ENCODE measurements at places on chromosomes 7 and 10. TPM values are rescaled to one million over a fixed set of nuclear protein-coding genes. Genes with fewer than 3 reads are reported as not detected.

DNA sequence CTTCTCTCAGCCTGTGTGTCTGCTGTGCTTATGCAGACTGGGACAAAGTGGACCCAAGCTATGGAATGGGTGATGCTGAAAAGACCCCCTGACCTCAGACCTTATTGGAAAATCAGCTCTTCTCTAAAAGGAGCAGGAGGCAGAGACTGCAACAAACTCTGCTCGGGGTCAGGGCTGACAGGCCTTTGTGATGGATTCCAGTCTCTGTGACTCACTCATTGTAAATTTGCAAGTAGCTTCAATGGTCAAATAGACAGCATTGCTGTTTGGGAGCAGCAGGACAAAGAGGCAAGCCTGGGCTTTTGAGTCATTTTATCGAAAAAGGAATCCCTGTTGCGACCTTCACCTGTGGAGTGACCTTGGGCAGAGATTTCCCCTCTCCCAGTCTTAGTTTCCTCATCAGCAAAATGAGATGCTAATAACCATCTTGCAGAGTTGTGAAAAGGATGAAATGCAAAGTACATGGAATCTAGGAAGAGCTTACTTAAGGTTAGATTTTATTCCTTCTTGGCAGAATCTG is 26.1 kb upstream of the GPR26 start:
- H3K4me3 ChIP-seq: no peak overlapping the region
- DNase-seq: no peak
- no peak overlapping the region for H3K27ac ChIP-seq
- no peaks in the 10 kb centered on the region for H3K4me1 ChIP-seq
- H3K36me3 ChIP-seq: no peaks in the 10 kb centered on the region

- peak overlapping the region; percentile 95 for H3K4me3 ChIP-seq
- peak; percentile 29 for DNase-seq
- peaks cover 19% of the 10 kb centered on the region for H3K4me1 ChIP-seq
- H3K36me3 ChIP-seq: no peaks in the 10 kb centered on the region
- H3K27ac ChIP-seq: peak overlapping the region; percentile 97
Observed at GRCh38 chr10:103053659-103054581, 135.8 kb downstream of the CNNM2 start.

- H3K4me3 ChIP-seq: no peak overlapping the region
- H3K27ac ChIP-seq: no peak overlapping the region
- peaks cover 9% of the 10 kb centered on the region for H3K27me3 ChIP-seq
- no peak for DNase-seq
Observed at GRCh38 chr7:113371416-113372043, 253.2 kb upstream of the SMIM30 start.

GRCh38 chr7:12031186-12031585 is 179.9 kb upstream of the TMEM106B start:
- no peak overlapping the region for H3K4me3 ChIP-seq
- H3K4me1 ChIP-seq: peaks cover 2% of the 10 kb centered on the region
- peaks cover 28% of the 10 kb centered on the region for H3K27me3 ChIP-seq
- DNase-seq: no peak
- no peak overlapping the region for H3K27ac ChIP-seq

- H3K4me3 ChIP-seq: no peak overlapping the region
- no peaks in the 10 kb centered on the region for H3K27me3 ChIP-seq
- peaks cover 46% of the 10 kb centered on the region for H3K4me1 ChIP-seq
- peak overlapping the region; percentile 77 for H3K27ac ChIP-seq
Observed at GRCh38 chr10:870564-871166, 60.8 kb downstream of the LARP4B start.

DNA sequence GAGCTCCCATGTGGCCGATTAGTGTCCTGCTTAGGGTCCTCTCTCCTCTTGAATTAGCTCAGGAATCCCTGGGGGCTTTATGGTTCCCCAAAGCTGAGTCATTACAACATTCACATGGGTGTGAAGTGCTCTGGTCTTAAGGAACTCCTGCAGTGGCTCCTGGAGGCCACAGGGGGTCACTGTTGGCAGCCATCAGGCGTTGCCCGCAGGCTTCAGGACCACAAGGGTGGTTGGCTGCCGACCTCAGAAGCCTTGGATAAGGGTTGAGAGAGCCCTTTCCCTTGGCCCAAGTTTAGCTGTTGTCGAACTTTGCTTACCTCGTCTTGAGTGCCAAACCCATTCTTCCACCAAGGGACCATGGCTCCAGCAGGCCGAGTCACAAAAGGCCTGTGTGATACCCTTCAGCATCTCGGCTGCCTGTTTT is 61.7 kb downstream of the SH2D4B start:
- H3K27ac ChIP-seq: no peak overlapping the region
- DNase-seq: no peak
- H3K36me3 ChIP-seq: no peaks in the 10 kb centered on the region
- peaks cover 2% of the 10 kb centered on the region for H3K4me1 ChIP-seq

GRCh38 chr10:23417254-23417653 is 21.6 kb upstream of the OTUD1 start:
- peaks cover 10% of the 10 kb centered on the region for H3K27me3 ChIP-seq
- no peak overlapping the region for H3K4me3 ChIP-seq
- no peak for DNase-seq
- no peaks in the 10 kb centered on the region for H3K36me3 ChIP-seq

DNA sequence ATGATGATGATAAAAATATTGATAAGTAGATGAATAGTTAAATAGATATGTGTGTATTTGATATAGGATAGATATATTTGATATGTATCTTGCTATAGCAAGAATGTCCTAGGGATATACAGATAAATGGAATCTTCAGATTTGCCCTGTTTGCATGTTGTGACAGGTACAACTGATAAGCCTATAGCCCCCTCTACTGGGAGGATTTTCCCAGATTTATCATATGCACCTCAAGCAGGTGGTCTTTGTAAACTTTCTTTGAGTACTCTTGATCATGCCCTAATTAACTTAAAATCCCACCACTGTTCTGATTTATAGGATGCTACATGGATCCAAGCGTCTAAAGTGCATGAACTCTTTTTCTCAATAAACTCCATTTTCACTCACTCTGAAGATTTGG is 1050.7 kb downstream of the SORCS3 start:
- H3K27me3 ChIP-seq: no peaks in the 10 kb centered on the region
- no peaks in the 10 kb centered on the region for H3K36me3 ChIP-seq
- H3K4me1 ChIP-seq: no peaks in the 10 kb centered on the region
- H3K4me3 ChIP-seq: no peak overlapping the region
- no peak for DNase-seq

- DNase-seq: no peak
- no peak overlapping the region for H3K27ac ChIP-seq
- H3K4me1 ChIP-seq: no peaks in the 10 kb centered on the region
- no peaks in the 10 kb centered on the region for H3K36me3 ChIP-seq
- no peak overlapping the region for H3K4me3 ChIP-seq
Observed at GRCh38 chr7:15963206-15963605, 276.7 kb upstream of the MEOX2 start.

GRCh38 chr10:133166828-133167692 is 7.0 kb downstream of the KNDC1 start:
- no peak overlapping the region for H3K27ac ChIP-seq
- H3K36me3 ChIP-seq: no peaks in the 10 kb centered on the region
- peaks cover 9% of the 10 kb centered on the region for H3K27me3 ChIP-seq

GRCh38 chr7:120053390-120053961 is 219.5 kb upstream of the KCND2 start:
- no peaks in the 10 kb centered on the region for H3K36me3 ChIP-seq
- no peaks in the 10 kb centered on the region for H3K4me1 ChIP-seq
- no peak for DNase-seq
- H3K4me3 ChIP-seq: no peak overlapping the region

- no peak overlapping the region for H3K4me3 ChIP-seq
- H3K4me1 ChIP-seq: no peaks in the 10 kb centered on the region
- no peaks in the 10 kb centered on the region for H3K27me3 ChIP-seq
Observed at GRCh38 chr10:105041956-105042355, 400.9 kb downstream of the SORCS3 start.

DNA sequence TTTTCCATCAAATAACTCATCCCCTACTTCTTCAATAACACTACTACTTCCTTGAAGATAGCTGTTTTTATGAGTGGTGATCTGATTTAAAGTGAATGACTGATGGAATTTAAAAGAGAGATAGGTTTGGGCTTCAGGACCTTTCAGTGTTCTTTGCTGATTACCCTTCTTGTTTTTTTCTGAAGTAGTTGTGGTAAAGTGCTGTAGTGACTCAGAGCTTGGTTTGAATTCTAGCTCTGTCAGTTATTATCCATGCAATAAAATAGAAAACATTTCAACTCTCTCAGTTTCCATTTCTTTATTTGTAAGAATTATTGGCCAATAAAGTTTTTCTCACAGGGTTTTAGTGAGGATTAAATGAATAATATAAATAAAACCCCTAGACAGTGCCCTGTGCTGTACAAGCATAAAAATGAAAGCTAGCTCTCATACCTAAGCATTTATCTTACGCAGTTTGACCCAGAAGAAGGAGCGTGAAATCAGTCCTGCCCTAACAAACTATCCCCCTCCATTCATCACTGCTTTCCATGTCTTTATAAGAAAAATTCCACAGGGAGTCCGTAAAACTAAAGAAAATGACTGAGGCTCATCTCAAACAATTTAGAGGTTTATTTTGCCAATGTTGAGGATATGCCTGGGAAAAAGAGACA is 25.1 kb upstream of the AKAP9 start:
- peaks cover 4% of the 10 kb centered on the region for H3K4me1 ChIP-seq
- DNase-seq: no peak
- H3K27me3 ChIP-seq: peaks cover 7% of the 10 kb centered on the region
- no peak overlapping the region for H3K27ac ChIP-seq
- no peaks in the 10 kb centered on the region for H3K36me3 ChIP-seq

DNA sequence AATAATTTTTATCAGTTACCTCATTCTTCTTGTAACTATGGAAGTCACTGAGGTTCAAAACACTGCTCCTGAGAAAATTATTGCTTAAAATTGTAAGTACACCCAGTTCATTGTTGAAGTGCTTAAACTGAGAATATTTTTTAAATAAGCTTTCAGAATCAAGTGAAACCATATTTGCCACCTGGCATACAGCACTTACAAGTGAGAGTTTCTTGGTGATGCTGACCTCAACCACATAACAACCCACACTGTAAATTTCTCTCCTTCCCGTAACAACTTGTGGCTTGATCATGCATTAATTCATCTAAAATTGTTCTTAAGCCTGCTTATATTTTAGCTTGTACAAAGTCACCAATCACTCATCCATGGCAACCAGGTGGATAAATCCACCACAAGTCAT is 34.0 kb downstream of the IMMP2L start:
- peaks cover 11% of the 10 kb centered on the region for H3K4me1 ChIP-seq
- no peaks in the 10 kb centered on the region for H3K27me3 ChIP-seq
- no peak overlapping the region for H3K27ac ChIP-seq
- H3K36me3 ChIP-seq: peaks cover 4% of the 10 kb centered on the region

GRCh38 chr7:44986218-44987053 is 7.6 kb upstream of the MYO1G start:
- H3K27ac ChIP-seq: peak overlapping the region; percentile 98
- H3K4me3 ChIP-seq: peak overlapping the region; percentile 95
- DNase-seq: peak; percentile 85
- H3K27me3 ChIP-seq: no peaks in the 10 kb centered on the region

- H3K27ac ChIP-seq: peak overlapping the region; percentile 2
- peaks cover 2% of the 10 kb centered on the region for H3K4me1 ChIP-seq
- peaks cover 2% of the 10 kb centered on the region for H3K36me3 ChIP-seq
- no peaks in the 10 kb centered on the region for H3K27me3 ChIP-seq
- DNase-seq: no peak
Observed at GRCh38 chr7:36217961-36218284, 64.9 kb downstream of the EEPD1 start.

DNA sequence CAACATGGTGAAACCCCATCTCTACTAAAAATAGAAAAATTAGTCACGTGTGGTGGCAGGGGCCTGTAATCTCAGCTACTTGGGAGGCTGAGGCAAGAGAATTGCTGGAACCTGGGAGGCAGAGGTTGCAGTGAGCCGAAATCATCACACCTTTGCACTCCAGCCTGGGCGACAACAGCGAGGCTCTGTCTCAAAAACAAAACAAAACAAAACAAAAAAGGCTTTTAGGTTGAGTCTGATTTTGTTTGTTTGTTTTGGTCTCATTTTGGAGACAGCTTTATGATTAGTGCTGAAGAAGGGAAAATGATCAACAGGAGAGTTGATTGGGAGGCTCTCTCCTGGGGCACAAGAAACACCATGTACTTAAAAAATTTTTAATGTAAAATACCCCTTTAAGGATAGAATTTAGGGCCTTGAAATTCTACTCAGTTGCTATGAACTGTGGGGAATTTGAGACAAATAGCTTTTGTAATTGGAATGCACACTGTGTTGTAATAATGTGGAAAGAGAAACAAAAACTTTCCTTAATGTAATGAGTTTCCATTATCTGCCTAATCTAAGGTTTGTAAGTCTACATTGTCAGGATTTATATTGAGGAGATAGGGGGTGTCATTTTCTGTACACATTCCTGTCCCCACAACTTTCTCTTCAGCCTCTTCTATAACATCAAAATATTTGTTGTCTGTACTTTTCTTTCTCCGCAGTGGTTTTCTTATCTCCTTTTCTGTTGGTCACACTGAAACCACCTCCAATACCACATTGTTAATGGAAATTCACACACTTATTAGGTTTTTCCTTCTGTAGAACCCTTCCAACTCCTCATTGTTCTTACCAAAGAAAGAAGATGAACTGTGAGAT is 41.3 kb downstream of the ARID5B start:
- H3K36me3 ChIP-seq: no peaks in the 10 kb centered on the region
- H3K27ac ChIP-seq: peak overlapping the region; percentile 96
- H3K27me3 ChIP-seq: no peaks in the 10 kb centered on the region
- peaks cover 38% of the 10 kb centered on the region for H3K4me1 ChIP-seq

- H3K36me3 ChIP-seq: no peaks in the 10 kb centered on the region
- no peak overlapping the region for H3K27ac ChIP-seq
- DNase-seq: no peak
- H3K27me3 ChIP-seq: peaks cover 36% of the 10 kb centered on the region
- peaks cover 5% of the 10 kb centered on the region for H3K4me1 ChIP-seq
- no peak overlapping the region for H3K4me3 ChIP-seq
Observed at GRCh38 chr7:24140001-24140400, 144.0 kb upstream of the NPY start.

The WNT2 gene
- not detected for total RNA-seq

The PIP gene
- total RNA-seq: not detected

The C10orf143 gene
- total RNA-seq: 5.0 TPM

The MDFIC gene
- 109 TPM for total RNA-seq

The PIK3AP1 gene
- total RNA-seq: 1.9 TPM

The GBX1 gene
- not detected for total RNA-seq

The RTKN2 gene
- 8.1 TPM for total RNA-seq

The CPED1 gene
- 0.40 TPM for total RNA-seq

The GIMAP2 gene
- total RNA-seq: 53.7 TPM
